ENCODE measurements at places on chromosomes 6 and 20.

GRCh38 chr6:133903855-133904254 lies 14.9 kb downstream of the TCF21 start:
- no peak for DNase-seq

DNA sequence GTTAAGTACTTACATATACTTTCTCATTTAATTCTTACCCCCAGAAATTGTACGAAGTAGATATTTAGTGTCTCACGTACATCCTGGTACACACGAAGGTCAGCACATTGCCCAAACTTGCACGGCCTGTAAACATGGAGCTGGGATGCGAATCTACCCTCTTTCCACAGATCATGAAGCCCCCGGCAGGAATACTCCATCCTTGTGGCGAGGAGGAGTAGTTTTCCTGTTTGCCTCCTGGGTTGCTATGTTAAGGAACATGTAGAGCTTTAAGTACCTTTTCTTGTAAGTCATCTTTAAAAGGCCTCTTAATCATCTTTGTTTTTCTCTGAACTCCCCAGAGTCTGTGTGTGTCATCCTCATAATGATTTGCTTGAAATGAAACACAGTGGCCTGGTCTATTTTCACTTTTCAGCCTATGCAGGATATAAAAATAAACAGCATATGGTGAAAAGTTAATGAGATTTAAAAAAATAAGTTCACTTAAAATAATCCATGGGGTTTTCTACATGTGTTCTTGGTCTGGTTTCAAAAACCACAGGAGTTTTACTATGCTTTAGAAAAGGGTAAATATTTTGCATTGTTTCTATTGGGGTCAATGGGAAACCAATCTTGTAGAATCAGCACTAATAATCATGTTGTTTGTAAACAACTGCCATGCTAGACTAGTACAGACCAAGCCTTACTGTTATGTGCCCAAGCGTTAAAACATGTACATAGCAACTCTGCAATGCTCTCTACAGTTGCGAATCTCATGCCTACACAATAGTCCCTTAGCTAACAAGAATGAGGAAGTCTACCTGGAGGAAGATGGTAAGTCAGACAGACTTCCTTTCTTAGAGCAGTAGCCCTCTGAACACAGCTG lies 9.3 kb upstream of the ARID1B start:
- no peak for DNase-seq

DNA sequence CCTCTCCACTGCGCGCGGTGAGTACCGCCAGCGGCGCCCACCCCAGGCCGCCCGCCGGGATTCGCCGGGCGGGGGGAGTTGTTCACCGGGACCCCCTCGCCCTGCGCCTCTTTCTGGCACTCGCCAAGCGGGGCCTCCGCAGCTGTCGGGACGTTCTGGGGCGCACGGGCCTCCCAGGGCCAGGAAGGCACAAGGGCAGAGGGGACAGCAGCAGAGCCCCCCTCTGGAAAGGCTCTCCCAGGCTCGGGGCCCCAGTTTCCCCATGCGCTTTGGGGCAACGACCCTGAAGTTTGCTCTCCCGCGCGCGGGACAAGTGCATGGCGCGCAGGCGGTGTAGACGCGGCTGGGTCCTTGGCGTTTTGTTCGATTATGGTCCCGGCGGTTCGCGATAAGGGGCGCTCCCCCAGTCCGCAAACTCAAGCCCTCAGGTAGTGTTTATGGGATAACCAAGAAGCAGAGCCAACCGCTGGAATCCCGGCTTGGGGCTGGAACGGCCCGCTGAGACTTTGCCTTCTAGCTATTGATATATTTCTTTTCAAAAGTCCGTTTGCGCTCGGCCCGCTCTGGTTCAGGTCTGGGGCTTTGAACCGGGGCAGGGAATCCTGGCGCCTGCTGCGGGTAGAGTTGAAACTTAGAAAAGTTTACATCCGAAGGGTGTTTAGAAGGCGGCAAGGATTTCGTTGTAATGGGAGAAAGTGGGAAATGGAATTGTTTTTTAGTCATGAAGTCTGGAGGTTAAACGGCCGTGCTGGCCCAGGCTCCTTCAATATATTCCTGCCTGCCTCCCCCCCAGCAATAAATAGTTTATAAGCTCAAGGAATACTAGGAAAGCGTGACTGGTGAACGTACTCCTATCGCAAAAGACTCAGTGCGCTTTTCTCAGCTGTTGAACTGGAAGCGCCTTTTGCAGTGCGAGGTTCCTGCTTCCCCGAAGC lies 595 bp downstream of the EYA2 start:
- DNase-seq = no peak

DNA sequence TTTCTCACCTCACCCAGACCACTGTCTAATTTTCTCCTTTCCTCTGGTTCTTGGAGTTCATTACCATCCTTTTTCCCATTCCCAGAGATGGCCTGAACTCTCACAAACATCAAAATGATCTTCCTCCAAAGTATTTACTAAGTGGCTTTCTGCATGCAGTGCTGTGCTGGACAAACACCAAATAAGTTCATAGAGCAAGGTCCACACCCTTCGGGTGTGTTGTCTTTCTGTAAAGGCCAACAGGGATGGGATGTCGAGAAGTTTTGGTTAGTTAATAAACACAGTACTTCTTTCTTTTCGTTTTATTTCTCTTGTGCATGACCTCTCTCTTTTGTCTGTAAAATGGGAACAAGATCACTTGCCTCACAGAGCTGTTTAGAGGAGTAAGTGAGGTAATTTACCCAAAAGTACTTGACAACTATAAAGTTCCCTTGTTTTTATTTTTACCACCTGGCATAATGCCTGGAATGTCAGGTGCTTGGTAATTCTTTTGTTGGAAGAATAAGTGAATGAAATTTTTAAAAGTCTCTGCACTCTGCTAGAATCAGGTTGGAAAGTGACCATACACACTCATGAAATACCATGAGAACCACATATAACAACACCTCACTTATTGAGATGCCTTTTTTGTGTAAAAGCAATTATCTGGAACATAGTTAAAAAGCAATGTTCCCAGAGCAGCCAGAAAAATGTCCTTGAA lies 22.8 kb upstream of the CCN6 start:
- no peak for DNase-seq

DNA sequence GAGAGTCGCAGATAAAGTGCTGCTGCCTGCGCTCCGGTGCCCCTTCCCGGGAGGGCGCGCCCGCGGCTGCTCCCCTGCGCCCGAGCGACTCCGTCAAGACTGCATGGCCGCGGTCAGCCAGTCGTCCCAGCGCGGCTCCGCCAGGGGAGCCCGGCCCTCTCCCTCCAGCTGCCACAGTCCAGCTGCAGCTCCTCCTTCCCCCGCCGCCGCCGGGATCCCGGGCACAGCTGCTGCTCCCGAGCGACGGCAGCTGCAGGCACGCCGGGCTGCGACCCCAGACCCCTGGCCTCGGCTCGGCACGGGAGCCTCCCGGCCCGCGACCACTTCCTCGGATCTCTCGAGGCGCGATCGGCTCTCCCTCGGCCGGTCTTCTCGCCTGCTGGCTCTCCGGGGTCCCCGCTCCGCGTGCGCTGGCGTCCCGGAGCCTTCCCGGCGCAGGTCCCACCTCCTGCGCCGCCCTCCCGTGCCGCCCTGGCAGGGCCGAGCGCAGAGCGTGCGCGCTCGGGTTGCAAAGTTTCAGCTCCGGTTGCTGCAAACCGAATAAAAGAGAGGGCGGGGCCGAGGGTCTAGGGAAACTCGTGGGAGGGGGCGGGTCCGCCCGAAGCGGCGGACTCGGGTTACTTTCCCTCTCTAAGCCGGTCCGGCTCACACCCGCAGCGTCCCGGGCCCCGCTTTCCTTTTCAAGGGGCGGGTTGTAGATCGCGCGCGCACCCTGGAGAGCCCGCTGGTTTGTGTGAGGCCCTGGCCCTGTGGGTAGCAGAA lies at the start of gene CNKSR3:
CNKSR3 (minus strand) TSS at position 542 of the 762 bp plus-strand sequence. CDS start 571 bp downstream, outside the sequence.
- peak; percentile 90 for DNase-seq

DNA sequence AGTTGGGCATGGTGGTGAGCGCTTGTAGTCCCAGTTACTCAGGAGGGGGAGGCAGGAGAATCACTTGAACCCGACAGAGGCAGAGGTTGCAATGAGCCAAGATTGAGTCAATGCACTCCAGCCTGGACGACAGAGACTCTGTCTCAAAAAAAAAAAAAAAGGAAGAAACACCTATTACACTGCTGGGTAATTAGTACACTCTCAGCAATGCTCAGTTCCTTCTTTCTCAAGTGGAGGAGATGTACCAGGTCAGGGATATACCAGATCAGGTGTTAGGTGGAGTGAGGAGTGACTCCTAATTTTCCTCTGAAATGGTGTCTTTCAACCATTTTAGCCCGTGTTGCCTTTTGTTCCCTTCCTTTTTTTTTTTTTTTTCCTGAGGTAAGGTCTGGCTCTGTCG lies 30.0 kb upstream of the UBR2 start:
- DNase-seq = no peak
